Activated T-cell treated with anti-CD3 and anti-CD28 coated beads for 48 hours (primary cell): ENCODE measurements at places on chromosomes 3 and 15.

DNA sequence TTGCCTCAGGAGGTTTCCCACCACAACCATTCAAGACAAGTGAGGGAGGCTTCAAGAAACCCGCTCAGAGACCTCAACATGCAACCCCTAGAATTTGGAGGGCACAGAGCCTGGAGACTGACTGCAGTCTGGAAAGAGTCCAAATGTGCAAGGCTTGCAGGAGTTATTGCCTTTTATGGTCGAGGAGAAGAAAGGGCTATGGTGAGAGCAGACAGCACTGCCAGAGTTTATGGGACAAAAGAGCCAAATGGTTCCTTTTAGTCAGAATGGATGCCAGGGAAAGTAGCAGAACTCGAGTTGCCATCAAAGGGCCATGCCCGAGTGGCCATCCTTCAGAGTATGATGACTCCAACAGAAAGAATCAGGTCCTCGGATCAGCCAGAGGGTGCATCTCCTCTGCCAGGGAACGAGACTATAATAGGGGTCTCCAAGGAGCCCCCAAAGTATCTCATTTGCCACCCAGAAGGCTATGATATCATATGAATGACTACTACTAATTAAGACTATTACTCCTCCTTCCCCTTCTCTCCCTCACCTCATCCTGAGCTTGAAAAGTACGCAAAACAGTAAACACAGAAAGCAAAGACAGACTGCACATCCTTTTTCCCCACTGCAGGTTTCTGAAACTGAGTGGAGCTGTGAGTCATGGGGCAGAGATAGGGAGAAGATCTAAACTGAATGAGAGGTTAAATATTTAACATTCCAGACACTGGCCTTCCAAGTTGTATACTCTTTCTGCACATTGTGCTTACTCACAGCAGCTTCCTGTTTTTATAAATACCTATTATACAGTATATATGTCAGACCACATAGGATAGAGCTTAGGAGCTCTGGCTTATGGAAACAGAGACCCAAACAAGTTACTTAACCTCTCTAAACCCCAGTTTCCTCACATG is 33.9 kb upstream of the TMCO5A start:
- no peak for DNase-seq

- no peak for DNase-seq
These were observed 183.2 kb upstream of the IL12A start for GRCh38 chr3:159805411-159805772.

GRCh38 chr3:48240000-48240963 is 622 bp upstream of the ZNF589 start:
- no peak for DNase-seq

GRCh38 chr3:146026547-146026946 is 134.4 kb downstream of the PLOD2 start:
- DNase-seq = no peak

DNA sequence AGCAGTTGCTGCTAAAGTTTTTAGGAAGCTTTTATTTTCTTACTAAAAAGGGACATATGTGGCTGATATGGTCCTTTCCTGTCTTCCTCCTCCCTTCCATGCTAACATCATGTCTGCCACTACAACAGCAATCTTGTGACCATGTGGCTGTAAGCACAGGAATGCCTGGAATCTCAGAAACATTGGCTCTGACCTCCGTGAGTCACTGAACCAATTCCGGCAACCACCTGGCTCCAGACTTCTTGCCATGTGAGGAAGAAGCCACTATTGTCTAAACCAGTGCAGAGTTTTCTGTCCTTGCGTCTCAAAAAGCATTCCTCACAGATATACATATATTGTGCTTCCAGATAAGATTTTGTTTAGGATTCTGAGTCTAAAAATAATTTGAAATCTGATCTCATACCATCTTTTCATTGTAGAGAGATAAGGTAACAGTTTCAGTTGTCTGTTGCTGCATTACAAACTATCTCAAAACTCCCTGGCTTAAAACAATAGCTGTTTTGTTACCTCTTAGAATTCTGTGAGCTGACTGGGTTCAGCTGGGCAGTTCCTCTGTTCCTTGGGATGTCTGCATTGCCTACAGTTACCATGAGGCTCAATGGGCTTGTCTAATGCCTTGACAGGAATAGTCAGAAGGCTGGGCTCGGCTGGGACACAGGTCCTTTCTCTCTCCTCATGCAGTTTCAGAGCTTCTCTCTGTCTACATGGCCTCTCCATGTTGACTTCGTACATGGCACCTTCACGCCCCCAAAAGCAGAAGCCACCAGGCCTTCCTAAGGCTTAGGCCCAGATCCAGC is 77.3 kb upstream of the MAGI1 start:
- no peak for DNase-seq

- no peak for DNase-seq
These were observed 169.9 kb downstream of the XXYLT1 start for GRCh38 chr3:195101001-195101583.

- no peak for DNase-seq
These were observed 114.1 kb downstream of the ZNF609 start for GRCh38 chr15:64574301-64575017.

DNA sequence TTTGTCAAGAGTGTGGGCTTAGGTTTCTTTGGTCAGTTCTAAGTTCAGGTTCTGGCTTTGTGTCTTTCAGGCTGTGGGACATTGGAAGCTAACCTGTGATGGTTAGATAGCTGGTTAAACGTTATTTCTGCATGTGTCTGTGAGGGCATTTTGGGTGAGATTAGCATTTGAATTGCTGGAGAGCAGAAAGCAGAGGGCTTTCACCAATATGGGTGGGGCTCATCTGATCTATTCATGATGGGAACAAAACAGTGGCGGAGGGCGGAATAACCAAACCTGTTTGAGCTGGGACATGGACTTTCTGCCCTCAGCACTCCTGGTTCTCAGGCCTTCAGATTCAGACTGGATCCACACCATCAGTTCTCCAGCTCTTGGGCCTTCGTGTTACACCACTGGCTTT is 195.4 kb downstream of the KLF13 start:
- DNase-seq = no peak

DNA sequence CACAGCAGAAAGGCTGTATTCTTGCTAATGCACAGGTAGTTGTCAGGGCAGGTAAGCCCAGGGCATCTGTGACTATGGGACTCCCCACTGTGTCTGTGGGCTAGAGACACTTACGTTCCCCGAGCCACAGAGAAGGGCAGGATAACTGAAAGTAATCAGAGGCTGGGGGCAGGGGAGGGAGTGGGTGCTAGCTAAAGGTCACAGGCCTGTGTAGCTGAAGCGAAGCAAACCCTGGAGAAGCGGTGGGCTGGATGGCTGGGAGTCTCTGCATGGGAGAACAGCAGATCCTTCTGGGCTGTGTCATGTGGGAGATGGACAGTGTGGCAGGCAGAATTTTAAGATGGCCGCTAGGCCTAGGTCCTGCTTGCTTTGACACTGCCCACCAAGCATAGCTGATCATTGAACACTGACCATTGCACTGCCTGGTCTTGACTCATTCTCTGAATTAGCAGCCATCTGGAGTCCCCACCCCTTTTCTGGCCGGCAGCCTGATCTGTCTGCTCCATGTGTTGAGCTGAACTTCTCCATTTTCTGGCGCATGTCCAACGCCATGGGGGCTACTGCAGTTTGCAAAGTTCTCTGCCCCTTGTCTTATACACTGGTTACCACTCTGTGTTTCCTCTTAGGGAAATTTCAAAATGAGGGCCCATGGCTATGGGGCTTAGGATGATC is 110.0 kb downstream of the DGKG start:
- DNase-seq = no peak

DNA sequence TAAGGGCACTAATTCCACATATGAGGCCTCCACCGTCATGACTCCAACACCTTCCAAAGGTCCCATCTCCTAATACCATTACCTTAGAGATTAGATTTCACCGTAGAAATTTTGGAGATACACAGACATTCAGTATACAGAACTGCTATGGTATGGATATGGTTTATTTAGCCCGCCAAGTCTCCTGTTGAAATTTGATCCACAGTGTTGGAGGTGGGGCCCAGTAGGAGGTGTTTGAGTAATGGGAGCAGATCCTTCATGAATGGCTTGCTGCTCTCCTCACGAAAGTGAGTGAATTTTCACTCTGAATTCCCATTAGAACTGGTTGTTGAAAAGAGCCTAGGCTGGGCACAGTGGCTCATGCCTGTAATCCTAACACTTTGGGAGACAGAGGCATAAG is 7.4 kb downstream of the MKRN3 start:
- no peak for DNase-seq

DNA sequence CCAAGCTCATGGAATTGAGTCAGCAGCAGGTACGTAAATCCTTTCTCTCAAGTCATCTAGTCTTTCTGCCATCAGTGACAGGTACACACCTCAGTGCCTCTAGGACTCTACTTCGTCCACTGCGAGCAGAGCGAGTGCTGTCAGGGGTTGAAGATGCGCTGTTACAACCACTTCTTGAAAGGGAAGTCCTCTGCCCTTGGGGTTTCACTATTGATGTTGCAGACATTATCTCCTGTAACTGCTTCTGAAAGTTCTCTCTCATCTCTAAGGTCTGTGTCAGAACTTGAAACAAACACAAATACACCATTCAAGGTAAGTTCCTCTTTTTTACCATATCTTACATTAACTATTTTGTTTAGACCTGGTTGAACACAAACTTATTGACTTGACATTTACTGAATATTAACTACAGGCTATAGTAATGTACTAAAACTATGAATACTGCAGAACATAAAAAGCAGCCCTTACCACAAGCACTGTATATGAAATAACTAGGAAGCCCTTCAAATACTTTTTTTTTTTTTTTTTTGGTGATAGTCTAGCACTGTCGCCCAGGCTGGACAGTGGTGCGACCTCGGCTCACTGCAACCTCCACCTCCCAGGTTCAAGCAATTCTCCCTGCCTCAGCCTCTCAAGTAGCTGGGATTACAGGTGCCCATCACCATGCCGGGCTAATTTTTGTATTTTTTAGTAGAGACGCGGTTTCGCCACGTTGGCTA is 41.5 kb downstream of the TOPBP1 start:
- no peak for DNase-seq

GRCh38 chr3:66381626-66382025 is 119.2 kb downstream of the LRIG1 start:
- no peak for DNase-seq

DNA sequence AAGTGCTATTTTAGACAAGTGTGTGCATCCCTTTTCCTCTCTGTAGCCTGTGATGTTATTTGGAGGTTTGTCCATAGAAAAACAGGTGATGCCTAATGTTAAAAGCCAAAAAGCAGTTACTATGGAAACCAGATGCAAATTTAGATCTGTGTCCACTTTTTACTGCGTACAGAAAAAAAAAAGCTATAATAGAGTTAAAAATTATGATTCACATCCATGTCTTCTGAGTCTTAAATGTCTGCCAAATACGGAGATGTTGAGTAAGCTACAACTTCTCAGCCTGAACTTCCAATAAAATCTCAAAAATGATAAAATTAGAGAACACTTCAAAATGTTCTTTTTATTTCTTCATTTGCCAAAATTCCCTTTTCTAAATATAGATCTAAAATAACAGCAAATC is 74.2 kb upstream of the GAP43 start:
- no peak for DNase-seq

DNA sequence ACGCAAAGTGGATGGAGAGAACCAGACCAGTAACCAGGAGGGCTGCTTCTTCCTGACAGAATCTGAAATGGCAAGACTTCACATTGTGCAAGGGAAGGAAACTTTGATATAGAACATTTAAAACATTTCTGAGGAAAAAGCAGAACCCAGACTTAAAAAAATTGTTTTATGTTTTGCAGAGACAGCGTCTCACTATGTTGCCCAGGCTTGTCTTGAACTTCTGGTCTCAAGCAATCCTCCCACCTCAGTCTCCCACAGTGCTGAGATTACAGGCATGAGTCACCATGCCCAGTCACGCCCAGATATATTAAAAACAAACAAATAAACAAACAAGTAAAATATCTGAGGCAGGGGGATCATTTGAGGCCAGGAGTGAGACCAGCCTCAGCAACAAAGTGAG is 46.2 kb downstream of the CRTAP start:
- no peak for DNase-seq

DNA sequence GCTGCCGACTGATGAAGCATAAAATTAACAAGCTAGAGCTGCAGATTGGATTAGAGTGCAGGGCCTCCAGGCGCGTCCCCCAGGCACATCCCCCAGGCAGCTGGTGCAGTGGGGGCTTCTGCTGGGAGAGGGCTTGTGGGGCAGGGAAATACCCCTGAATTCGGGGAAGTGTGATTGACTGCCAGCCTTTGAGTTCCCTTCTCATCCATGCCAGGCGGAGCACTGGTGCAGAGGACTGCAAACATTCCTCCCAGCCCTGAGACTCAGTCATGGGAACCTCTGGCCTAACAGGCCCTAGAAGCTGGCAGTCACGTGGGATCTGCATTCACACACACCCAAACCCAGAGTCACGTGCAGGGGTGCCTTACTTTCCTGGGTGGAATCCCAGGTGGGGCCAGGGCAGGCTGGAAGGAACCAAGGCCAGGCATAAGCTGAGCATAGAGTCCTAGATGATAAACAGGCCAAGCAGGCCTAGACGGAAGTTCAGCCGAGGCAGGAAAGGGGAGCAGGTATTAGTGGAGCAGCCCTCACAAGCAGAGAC is 46.2 kb upstream of the SEC22A start:
- DNase-seq = no peak

DNA sequence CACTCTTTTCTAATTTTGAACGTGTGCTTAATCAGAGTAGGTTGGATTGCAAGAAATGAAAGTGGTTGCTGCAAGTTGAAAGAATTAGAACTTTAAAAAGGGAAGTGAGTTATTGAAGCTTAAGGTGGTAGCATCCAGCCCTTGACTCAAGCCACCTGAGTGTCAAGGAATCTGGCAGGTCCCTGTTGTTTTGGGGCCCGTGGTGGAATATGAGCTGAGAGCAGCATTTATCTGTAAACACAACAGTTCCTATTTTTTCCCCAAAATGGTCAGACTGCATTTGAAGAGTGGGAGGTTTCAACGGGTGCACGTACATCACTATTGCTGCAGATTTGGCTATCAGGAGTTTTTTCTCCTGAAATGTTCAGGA is 1.7 kb downstream of the ITPR1 start:
- DNase-seq = no peak

- DNase-seq = no peak
These were observed 52.8 kb downstream of the PPM1L start for GRCh38 chr3:160808838-160809237.

DNA sequence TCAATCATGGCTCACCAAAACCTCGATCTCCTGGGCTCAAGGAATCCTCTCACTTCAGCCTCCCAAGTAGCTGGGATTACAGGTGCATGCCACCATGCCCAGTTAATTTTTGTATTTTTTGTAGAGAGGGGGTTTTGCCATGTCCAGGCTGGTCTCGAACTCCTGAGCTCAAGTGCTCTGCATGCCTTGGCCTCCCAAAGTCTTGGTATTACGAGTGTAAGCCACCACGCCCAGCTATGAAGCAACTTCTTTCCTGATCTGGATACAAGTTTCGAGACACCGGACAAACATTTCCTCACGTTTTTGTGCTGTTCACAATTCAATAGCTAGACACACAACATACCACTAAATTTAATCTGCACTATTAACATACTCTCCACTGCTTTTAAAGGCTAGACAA is 3.4 kb upstream of the SYNM start:
- no peak for DNase-seq
